Activated T-cell treated with anti-CD3 and anti-CD28 coated beads, Interleukin-2, amount 50 U/mL, for 48 hours (primary cell): ENCODE measurements at places on chromosomes 7 and 10.
A peak's percentile ranks its signal among the peaks of the same experiment; 100 is the strongest.

DNA sequence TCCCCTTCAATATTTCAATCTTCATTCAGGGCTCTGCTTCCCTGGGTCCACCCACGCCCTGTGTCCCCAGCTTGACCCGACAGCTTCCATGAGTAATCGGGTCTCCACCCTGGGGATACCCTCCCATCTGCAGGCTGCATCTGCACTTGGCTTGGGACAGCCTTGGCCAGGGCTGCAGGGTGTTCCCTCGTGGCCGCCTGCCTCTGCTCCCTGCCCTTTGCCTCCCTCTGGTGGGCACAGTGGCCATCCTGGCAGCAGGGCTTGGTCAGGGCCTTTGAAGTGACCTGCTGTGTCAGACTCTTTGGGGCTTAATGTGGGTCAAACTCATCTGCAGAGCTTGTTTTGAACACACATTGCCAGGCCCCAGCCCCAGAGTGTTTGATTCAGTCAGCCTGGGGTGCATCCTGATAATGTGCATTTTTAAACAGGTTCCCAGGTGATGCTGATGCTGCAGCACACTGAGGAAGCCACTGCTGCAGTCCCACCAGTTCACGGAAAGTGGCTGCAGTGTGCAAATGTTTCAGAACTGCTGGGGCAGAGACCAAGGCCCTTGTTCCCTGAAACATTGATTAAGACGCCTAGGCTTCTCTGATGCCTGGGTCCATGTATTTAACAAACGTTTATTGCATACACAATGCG lies 80.7 kb upstream of the SEC61G start:
- DNase-seq: no peak

- no peak for DNase-seq
Measured at GRCh38 chr10:69055241-69055640, 32.7 kb upstream of the SRGN start.

GRCh38 chr10:13310518-13311176 lies 10.8 kb upstream of the PHYH start:
- no peak for DNase-seq

DNA sequence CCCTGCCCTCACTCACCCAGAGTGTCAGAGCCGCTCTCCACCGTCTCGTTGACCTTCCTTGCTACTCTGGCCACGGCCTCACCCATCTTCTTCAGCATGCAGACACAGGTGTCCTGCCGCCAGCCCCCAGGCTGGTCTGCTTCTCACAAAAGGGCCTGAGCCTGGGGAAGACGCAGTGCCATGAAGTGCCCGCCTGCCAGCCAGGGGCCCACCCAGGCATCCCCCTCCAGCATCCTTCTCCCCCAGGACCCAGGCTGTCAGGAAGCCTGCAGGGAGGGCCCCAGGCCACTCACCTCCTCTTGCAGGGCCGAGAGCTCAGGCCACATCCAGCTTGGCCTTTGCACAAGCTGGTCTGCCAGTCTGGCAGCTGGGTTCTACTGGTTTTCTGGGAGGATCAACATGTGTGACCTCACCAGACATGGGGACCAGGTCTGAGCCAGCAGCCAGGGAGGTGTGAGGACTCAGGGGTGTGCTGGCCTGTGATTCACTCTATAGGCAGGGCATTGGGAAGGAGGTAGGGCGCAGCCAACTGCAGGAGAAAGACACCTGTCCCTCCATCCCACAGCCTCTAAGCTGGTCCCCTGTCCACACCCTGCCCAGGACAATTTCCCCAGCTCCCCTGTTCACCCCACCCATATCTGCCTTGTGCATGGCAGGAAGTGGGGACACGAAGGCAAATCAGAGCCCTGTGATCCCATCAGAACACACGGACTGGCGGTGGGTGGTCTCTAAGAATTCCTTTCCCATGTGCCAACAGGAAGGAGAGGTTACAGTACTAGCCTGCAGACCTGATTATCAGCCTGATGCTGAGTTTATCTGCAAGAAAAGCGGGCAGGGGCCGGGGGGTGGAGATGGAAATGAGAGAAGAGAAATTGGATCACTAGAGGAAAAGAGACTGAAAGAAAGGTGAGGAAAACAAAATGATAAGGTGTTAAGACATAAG lies 5.7 kb downstream of the LRRC20 start:
- DNase-seq: no peak

DNA sequence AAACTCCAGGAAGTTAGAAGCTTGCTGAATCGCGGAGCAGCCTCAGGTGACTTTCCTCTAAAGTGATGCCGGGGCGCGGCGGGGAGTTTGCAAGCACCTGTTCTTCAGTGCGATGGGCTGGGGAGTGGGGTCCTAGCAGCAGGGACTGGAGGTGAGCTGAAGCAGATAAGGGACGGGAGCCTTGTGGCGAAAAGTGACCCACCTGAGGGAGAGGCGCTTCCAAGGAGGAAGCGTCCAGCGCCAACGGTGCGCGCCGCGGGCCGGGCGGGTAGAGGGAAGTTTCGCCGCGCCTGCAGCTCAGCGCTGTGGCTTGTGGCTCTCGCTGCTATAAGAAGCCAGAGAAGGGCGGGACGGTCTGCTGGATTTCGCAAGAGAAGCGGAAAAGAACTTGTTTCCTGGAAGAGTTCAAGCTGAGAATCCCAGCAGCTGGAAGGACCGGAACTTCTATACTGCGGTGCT lies at the start of gene STEAP4:
TSS of gene STEAP4 (minus strand) at position 305 of the 459 bp plus-strand sequence. CDS start 22,625 bp downstream, outside the sequence.
- peak; percentile 17 for DNase-seq

- DNase-seq: no peak
Measured at GRCh38 chr7:73960548-73960947, 67.4 kb upstream of the ELN start.

- DNase-seq: peak; percentile 57
Measured at GRCh38 chr10:127694580-127695193, 42.3 kb upstream of the FOXI2 start.

GRCh38 chr7:118195837-118196474 lies 12.0 kb downstream of the LSM8 start:
- peak; percentile 46 for DNase-seq

- no peak for DNase-seq
Measured at GRCh38 chr10:47358457-47358856, 10.3 kb downstream of the RBP3 start.

- no peak for DNase-seq
Measured at GRCh38 chr7:128407751-128408708, 1.8 kb downstream of the IMPDH1 start.

DNA sequence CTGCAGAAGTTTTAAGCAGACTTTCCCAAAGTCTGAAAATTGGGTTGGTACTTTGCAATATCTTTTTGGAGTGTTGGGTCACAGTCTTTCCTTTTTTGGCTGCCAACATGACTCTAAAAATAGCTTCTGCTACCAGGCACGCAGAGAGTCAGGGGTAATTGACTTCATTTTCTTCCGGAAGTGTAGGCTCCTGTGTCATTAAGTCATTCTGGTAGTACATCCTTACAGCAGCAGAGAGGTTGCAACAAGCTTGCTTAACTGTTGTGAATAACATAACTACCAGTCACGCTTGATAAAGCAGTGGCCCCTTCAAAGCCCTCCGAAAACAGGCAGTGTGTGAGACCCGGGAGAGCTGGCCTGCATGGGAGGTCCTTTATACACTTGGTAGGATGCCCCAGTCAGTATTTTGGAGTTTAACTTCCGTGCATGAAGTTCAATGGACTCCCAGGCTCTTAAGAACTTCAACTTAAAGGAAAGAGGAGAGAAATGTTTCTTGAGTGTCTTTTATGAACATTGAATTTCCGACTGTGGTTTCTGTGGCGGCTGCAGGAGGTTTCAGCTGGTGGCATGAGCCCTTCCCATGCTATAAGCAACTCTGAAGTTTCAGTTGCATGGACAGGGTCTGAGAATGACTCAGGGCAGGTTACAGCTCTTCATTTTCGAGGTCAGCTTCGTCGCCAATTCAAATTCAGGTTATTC lies 310.7 kb downstream of the GALNT17 start:
- no peak for DNase-seq

DNA sequence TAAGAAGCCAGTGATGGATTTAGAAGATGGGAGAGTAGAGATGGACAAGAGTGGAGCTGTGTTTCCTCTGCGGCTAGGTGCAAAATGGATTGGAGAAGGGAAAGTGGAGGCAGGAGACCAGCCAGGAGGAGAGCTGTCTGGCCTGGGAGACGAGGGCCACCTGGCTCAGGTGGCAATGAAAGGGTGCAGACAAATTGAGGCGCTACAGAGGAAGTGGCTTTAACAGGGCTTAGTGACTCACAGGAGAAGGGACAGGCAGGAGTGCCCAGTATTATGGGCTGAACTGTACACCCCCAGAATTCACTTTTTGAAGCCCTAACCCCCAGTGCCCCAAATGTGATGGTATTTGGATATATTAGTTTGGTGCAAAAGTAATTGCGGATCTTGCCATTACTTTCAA lies 65.6 kb upstream of the DUSP5 start:
- no peak for DNase-seq

- DNase-seq: no peak
Measured at GRCh38 chr7:23514755-23515154, 17.0 kb downstream of the TRA2A start.

- no peak for DNase-seq
Measured at GRCh38 chr7:23544913-23545354, 13.2 kb upstream of the TRA2A start.

GRCh38 chr10:109846832-109847231 lies 76.5 kb downstream of the XPNPEP1 start:
- no peak for DNase-seq

DNA sequence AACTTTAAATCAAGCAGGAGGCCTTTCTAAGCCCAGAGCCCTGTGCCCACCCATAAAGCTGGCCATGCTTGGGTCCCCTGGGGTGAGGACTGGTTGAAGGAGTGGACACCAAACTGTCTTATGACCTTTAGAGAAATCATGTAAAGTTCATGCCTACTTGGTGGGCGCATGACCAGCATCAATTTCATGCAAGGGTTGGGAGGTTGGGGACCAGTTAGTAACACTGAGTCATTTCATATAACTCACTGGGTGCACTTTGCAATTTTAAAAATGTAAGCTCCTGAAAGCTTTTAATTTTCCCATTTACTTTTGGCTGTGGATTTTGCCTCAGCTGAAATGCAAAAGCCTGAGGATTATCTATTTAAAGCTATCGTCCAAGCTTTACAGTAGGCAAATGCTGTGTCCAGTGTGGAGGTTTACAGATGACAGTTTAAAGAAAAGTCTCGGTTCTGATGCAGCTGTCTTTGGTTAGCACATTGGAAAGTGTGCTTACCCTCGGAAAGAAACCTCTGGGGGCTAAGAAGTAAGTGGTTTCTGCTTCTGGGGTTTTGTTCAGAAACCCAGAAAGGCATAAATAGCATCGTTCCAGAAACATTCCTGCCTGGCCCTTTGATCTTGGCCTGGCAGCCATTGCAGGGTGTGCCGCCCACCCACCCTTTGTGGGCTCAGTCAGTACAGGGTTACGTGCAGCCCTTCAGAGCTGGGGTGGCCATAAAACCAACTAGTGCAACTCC lies 48.8 kb upstream of the CHST15 start:
- no peak for DNase-seq

DNA sequence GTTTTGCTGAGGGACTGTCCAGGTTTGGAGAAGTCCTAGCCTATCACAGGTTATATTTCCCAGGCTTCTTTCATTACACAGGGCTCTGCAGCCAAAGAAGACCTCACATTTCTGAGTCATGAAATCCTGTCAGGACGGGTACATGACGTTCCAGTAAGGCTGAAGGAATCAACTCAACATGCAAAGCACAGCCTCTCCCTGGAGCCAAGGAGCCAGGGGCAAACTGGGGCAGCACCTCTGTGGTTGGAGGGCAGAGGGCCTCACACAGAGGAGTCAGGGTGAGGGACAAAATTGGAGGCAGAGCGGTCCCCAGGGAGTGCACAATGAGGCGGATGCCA lies 116.3 kb upstream of the GDF10 start:
- DNase-seq: no peak

DNA sequence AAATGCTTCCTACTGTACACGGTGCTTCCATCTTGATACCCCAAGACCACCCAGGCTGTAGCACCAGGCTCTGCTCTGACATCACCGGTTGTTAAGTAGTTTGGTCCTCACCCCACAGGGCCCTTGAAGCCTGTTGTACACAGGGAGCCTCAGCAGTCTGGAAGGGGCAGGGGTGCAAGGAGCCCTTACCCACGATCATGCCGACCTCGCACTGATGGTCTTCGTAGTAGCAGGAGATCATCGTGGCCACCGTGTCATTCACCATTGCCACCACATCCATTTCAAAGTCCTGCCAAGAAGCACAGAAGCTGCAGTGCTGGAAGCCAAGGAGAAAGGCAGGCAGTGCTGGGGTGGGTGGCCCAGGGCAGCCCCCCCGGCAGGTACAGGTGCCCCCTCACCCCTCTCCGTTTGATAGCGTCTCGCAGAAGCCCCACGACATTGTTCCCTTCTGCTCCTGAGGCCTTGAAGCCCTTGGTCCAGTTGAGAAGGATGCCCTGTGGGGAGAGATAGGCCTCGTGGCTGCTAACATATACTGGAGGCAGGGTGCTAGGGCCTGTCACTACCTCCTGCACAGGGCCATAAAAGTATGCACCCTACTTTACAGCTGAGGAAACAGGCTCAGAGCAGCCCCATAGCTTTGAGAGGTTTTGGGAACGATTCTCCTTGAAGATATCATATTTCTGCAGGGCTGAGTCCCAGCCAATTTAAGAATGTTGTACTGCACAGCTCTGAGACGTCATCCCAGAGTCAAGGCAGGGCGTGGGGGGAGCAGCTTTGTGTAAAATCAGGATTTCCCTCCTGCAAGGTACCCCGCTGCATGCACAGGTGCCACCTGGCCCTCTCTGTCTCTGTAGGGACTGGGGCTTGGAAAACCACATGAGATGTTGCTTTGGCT lies 8.7 kb upstream of the MYL7 start:
- no peak for DNase-seq

- no peak for DNase-seq
Measured at GRCh38 chr10:113709221-113709838, 29.6 kb downstream of the CASP7 start.

DNA sequence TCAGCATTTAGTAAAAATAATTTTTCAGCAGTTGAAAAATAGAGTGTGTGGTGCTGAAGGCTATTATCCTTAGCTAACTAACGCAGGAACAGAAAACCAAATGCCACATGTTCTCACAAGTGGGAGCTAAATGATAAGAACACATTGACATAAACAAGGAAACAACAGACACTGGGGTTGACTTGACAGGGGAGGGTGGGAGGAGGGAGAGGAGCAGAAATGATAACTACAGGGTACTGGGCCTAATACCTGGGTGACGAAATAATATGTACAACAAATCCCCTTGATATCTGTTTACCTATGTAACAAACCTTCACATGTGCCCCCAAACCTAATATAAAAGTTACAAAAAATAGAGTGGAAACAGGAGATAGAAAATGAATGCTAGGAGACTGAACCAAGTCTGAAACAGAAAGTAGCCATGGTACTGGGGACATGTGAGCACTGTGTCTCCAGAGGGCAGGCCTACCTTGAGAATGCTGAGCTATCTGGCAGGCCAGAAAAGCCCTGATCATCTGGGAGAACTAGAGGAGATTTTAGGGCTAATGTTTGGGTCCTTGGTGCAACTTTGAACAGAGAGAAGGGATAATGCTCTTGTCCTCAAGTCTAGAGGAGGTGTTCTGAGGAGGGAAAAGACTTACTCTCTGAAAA lies 4.7 kb upstream of the EFCAB10 start:
- DNase-seq: no peak
